ENCODE measurements at places on chromosomes 11 and 22. TPM values are rescaled to one million over a fixed set of nuclear protein-coding genes. Genes with fewer than 3 reads are reported as not detected.

The ZNF215 gene
- not detected for total RNA-seq

The NLRP14 gene
- total RNA-seq = not detected

- no peak overlapping the region for H3K4me3 ChIP-seq
- H3K27ac ChIP-seq = no peak overlapping the region
- no peaks in the 10 kb centered on the region for H3K27me3 ChIP-seq
- H3K4me1 ChIP-seq = no peaks in the 10 kb centered on the region
- no peak for DNase-seq
- no peaks in the 10 kb centered on the region for H3K36me3 ChIP-seq
Measured at GRCh38 chr11:9880657-9881056, 216.8 kb downstream of the SWAP70 start.

DNA sequence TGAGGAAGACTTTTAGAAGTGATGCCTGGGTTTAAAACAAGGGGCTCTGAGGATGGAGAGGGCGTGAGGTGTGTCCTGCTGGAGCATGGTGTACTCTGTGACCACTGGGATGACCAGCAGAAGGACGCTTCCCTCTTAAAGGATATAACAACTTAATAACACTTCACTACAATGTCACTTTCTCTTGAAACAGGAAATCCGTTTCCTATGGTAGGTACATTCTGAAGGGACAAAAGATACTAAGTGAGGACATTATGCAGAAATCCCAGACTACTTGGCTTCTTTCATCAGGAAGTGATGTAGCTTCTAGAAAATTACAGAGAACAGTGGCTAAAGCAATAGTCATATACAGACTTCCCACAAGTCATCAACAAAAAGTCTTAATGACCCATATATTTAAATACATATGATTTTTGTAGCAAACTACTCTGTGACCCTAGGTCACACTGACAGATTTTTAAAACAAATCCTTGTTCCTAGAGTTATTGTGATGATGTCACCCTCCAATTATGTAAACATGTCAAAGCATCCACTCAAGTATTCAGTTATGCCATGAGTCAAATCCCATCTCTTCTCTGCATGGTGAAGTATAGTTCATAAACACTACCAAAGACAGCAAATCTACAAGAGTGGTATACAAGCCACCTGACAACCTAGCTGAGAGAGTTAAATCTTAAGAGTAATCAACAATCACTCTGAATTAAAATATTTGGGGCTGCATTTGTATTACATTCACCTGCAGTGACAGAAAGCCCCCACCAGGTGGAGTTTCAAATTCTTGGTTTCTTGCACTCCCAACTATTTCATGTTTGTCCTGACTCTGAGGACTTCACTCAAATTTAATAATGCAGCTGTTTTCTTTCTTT is 32.8 kb downstream of the PITPNB start:
- DNase-seq = no peak
- peaks cover 11% of the 10 kb centered on the region for H3K4me1 ChIP-seq
- H3K27me3 ChIP-seq = no peaks in the 10 kb centered on the region

GRCh38 chr11:57340039-57340615 is 2.0 kb downstream of the P2RX3 start:
- peaks cover 9% of the 10 kb centered on the region for H3K4me1 ChIP-seq
- peaks cover 15% of the 10 kb centered on the region for H3K27me3 ChIP-seq
- no peak overlapping the region for H3K4me3 ChIP-seq

The ZBED4 gene
- 20.4 TPM for total RNA-seq

The TH gene
- not detected for total RNA-seq

GRCh38 chr11:10539339-10539738 is 1.6 kb downstream of the RNF141 start:
- peaks cover 15% of the 10 kb centered on the region for H3K4me1 ChIP-seq
- peaks cover 2% of the 10 kb centered on the region for H3K36me3 ChIP-seq
- peak overlapping the region; percentile 92 for H3K27ac ChIP-seq

- H3K36me3 ChIP-seq = no peaks in the 10 kb centered on the region
- H3K4me3 ChIP-seq = peak overlapping the region; percentile 95
- H3K27ac ChIP-seq = peak overlapping the region; percentile 81
- no peaks in the 10 kb centered on the region for H3K27me3 ChIP-seq
Measured at GRCh38 chr11:32891657-32892354, 805 bp upstream of the QSER1 start.

The TYR gene
- total RNA-seq = not detected

- peaks cover 7% of the 10 kb centered on the region for H3K4me1 ChIP-seq
- DNase-seq = no peak
- H3K4me3 ChIP-seq = no peak overlapping the region
- H3K27me3 ChIP-seq = peaks cover 47% of the 10 kb centered on the region
Measured at GRCh38 chr22:19722178-19722981, 959 bp upstream of the GP1BB start.

The CLDN5 gene
- 20.0 TPM for total RNA-seq

DNA sequence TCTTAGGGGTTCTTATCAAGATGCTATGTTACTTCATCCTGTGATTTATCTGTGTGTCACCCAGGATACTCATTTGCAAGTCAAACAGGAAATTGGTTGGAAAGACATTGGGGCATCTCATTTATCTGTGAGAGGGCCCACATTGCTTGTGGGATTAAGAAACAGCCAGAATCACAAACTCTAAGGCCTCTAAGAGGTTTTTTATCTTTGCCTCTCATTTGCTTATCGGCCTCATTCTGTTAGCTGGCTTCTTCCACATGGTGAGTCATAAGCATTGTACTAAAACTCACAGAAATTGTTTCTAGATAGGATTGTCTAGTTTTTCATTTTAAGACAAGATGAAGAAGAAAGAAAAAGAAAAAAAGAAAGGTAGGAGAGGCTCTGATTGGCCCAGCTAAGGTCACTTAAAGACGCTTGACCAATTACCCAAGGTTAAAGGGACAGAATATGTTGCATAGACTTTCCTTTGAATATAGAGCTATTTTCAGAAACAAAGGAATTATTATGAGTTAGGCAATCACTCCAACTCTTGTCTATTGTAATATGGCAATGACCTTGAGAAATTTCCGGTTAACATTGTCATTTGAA is 121.9 kb downstream of the ARHGAP42 start:
- no peak for DNase-seq
- no peaks in the 10 kb centered on the region for H3K27me3 ChIP-seq
- H3K4me1 ChIP-seq = no peaks in the 10 kb centered on the region
- no peak overlapping the region for H3K27ac ChIP-seq
- H3K4me3 ChIP-seq = no peak overlapping the region
- no peaks in the 10 kb centered on the region for H3K36me3 ChIP-seq

DNA sequence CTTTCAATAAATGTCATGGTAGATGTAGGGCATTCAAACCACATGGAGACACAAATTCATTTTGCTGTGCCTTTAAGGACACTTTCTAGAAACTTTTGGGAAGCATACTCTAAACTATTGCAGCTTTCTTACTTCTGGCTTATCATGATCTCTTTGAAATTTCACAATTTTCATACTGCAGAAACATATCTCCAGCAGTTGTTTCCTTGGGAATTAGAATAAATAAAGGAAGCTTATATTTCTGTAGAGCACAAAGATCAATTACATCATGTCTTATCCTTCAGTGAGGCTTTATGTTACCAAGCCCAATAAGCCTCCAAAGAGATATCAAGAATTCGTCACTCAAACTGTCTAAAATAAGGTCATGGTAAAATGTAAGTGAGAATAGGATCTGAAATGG is 74.5 kb upstream of the RAB38 start:
- no peak overlapping the region for H3K4me3 ChIP-seq
- H3K27ac ChIP-seq = no peak overlapping the region
- H3K36me3 ChIP-seq = peaks cover 2% of the 10 kb centered on the region
- DNase-seq = no peak
- no peaks in the 10 kb centered on the region for H3K4me1 ChIP-seq

GRCh38 chr22:30309951-30310741 is 16.6 kb downstream of the TBC1D10A start:
- DNase-seq = no peak
- no peaks in the 10 kb centered on the region for H3K27me3 ChIP-seq
- peaks cover 4% of the 10 kb centered on the region for H3K36me3 ChIP-seq
- peaks cover 83% of the 10 kb centered on the region for H3K4me1 ChIP-seq
- H3K27ac ChIP-seq = peak overlapping the region; percentile 86

The INPP5J gene
- total RNA-seq = not detected

- no peak for DNase-seq
- peaks cover 57% of the 10 kb centered on the region for H3K4me1 ChIP-seq
- H3K27me3 ChIP-seq = no peaks in the 10 kb centered on the region
- H3K27ac ChIP-seq = peak overlapping the region; percentile 95
- peak overlapping the region; percentile 52 for H3K4me3 ChIP-seq
- H3K36me3 ChIP-seq = peaks cover 5% of the 10 kb centered on the region
Measured at GRCh38 chr11:102448869-102449224, 3.7 kb downstream of the TMEM123 start.

DNA sequence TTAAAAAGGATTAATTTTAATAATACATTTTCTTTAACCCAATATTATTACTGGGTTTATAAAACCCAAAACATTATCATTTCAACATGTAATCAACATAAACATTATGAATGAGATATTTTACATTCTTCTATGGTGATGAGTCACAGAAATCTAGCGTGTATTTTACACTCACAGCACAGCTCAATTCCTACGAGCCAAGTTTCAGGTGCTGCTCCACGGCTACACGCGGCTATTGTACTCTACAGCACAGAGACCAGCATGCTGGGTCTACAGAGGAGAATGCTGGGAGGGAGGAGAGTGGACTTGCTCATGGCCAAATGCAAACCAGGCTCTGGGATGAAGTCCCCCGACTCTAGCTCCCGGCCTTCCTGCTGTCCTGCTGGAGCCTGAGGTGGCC is 72.0 kb upstream of the LMO1 start:
- peaks cover 21% of the 10 kb centered on the region for H3K27me3 ChIP-seq
- no peak overlapping the region for H3K27ac ChIP-seq
- no peak overlapping the region for H3K4me3 ChIP-seq
- H3K4me1 ChIP-seq = peaks cover 9% of the 10 kb centered on the region

DNA sequence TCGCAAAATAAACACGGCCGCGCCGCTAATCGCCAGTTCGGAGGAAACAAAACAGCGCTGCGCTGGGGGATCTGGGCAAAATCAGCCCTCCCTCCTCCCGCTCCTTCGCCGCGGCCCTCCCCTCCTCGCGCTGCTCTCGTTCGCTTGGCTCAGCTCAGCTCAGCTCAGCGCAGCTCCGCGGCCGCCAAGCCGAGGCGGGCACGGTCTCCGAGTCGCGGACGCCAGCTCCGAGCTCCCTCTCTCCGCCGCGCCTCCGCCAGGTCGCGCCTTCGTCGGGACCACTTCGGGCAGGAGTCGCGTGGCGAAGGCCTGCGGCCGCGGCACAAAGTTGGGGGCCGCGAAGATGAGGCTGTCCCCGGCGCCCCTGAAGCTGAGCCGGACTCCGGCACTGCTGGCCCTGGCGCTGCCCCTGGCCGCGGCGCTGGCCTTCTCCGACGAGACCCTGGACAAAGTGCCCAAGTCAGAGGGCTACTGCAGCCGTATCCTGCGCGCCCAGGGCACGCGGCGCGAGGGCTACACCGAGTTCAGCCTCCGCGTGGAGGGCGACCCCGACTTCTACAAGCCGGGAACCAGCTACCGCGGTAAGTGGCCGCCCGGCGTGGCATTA is at the start of gene SPON1:
Gene SPON1 (plus strand): TSS at position 162 of the 607 bp plus-strand sequence. CDS start 182 bp downstream, at position 344.
- H3K4me3 ChIP-seq = peak within 1 kb of the TSS; percentile 85
- peaks cover 19% of the 10 kb centered on the region for H3K36me3 ChIP-seq
- no peak within 1 kb of the TSS for H3K27ac ChIP-seq
- peaks cover 14% of the 10 kb centered on the region for H3K4me1 ChIP-seq

The ZP1 gene
- total RNA-seq = not detected

DNA sequence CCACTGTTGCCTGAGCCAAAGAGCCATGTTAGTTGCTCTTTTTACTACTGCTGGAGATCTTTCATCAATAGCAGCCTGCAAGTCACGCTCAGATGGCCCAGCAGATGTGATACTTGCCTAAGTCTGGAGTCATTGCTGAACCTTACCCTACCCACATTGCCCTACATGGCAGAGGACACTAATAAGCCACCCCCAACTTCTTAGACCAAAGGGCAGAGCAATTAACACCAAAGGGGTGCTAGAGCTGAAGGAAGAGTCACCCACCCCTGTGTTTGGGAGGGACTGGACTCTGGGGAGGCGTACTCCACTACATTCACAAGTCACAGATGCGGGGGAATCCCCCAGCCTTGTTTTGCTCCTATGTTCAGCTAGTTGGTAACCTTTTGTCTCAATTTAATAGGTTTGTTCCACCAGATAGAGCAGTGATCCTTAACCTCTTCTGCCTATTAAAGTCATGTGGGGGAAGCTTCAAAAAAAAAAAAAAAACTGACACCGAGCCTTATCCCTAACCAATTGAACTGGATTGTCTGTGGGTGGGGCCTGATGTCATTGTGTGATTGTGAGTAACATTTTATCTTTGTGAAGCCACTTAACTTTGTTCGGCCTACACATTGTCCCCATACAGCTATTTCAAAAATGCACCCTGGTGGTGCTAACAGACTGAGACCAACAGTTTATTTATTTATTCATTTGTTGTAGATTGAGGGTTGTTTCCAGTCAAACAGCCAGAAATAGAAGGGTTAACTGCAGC is 13.1 kb downstream of the ADM start:
- DNase-seq = no peak
- H3K27me3 ChIP-seq = peaks cover 26% of the 10 kb centered on the region
- H3K4me3 ChIP-seq = no peak overlapping the region
- no peak overlapping the region for H3K27ac ChIP-seq
- H3K4me1 ChIP-seq = peaks cover 5% of the 10 kb centered on the region

DNA sequence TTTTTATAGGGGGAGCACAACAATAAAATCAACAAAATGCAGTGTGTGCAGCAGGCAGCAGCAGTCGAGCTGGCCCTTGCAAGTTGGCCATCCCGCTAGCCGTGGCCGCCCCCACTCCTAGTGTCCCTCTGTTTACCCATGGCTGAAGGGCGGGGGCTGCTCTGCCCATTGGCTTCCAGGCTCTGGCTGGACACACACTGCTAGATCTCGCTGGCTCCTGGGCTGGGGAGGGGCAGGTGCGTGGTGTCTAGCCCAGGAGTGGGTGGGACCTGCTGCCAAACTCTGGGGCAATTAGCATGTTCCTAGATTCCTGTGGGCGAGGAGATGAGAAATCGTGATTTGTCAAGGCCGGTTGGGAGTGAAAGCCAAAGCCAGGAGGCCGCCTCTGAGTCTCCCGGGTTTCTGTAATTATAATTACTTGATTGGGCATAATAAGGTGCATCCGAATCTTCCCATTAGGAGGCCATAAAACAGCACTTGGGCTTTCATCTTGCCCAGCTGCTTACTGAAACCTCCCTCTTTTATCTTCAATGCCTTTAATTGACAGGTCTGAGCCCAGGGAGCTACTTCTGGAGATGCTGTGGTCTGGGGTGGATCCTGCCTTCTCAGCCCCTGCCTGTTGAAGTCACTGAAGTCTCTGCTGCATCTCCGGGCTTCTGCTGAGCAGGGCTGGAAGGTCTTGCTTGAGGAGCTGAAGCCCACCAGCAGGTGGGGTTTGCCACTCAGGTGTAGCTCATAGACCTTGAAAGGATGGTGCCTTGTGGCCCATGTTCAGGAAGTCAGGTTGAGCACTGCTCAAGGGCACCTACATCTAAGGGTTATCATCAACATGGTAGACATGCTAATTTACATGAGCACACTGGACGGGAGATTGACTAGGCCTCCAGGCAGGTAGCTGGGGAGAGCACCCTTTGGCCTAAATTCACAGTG is 44.5 kb upstream of the DKK3 start:
- H3K27ac ChIP-seq = peak overlapping the region; percentile 34
- H3K27me3 ChIP-seq = no peaks in the 10 kb centered on the region
- H3K36me3 ChIP-seq = no peaks in the 10 kb centered on the region
- H3K4me1 ChIP-seq = peaks cover 5% of the 10 kb centered on the region
- H3K4me3 ChIP-seq = no peak overlapping the region

Measured in T-helper 17 cell (primary cell).